Heart left ventricle (tissue), 16 donors: ENCODE measurements at places on chromosomes 4 and X. TPM values are rescaled to one million over a fixed set of nuclear protein-coding genes. Genes with fewer than 3 reads are reported as not detected.

HUWE1 gene
- total RNA-seq, result 221 TPM

- no peak for DNase-seq
Measured at GRCh38 chr4:169367826-169368225, 97.1 kb upstream of the SH3RF1 start.

DNA sequence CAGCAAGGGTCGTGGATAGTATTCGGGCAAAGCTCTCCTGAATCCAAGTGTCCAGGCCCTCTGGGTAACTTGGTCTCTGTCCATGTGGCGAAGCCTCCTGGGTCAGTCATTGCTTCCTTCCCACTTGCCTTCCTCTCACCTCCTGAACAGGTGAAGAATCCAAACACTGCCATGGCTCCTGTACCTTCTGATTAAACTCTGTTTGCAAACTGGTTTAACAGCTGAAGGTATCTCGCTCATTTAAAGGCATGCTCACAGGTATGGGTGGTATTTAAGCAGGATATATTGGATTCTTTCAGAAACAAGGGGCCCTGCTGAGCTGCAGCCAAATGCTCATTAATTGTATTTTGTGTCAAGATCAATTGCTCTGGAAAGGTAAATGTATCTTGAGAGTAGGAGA lies 28.2 kb downstream of the FHDC1 start:
- DNase-seq, result no peak

ARR3 gene
- not detected for total RNA-seq

GAGE12E gene
- not detected for total RNA-seq

NDUFC1 gene
- 178 TPM for total RNA-seq

S100P gene
- 2.3 TPM for total RNA-seq

TMEM255A gene
- 0.37 TPM for total RNA-seq

GRCh38 chrX:11557120-11557519 lies 108.6 kb downstream of the ARHGAP6 start:
- DNase-seq, result no peak

GRCh38 chr4:138646383-138646782 lies 369.2 kb upstream of the NOCT start:
- DNase-seq, result no peak

GRCh38 chr4:113776679-113777078 lies 15.1 kb upstream of the CAMK2D start:
- no peak for DNase-seq
